ENCODE measurements at places on chromosomes 12 and 14.

GRCh38 chr12:126747530-126748149, 1519.3 kb upstream of the TMEM132C start:
- peak; percentile 47 for DNase-seq

DNA sequence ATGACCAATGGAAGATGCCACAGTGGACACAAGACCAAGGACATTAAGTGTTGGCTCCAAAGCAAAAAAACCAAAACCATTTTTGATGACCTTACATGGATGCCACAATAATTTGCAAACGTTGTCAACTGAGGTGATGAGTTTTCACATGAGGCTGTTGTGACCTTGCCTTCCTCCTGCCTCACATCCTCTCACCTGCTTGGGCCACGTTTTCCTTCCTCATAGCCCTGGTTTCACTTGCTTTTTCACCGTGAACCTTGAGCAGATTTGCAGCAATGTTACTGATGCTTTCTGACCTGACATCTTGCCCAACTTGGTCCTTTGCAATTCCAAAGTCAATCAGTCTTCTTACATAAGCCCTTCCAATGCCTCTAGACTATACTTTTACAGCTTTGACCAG, 3.7 kb downstream of the KRT6B start:
- DNase-seq = no peak

- DNase-seq = no peak
Measured at GRCh38 chr12:55726971-55727370, 1.8 kb downstream of the CD63 start.

- no peak for DNase-seq
Measured at GRCh38 chr12:75058228-75058627, 151.4 kb downstream of the KCNC2 start.

DNA sequence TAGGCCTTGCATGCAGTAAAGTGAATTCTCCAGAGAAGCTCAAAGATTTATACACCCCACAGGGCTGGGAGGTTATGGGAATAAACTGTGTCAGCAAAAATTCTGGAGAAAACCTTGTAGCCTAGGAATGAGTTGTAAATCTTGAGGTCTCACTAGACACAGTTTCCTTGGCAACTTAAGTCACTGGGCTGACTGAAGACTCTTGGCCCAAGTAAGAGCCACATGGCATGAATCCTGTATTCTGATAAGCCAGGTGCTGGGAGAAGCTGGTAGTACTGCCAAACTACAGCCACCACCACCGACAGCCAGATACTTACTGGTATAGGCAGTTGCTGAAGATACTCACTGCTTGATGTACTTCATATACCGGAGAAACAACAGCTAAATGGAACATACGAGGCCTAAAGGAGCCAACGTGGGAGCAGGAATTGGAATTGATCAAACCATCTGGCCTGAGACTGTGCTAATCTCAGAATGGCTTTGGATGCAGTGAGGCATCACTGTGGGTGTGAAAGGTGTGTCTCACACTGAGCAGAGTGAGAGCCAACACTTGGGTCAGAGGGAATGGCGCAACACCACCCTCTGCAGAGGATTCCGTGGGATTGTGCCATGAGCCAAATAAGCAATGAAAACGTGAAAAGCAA, 102.8 kb upstream of the TMCC3 start:
- DNase-seq = no peak

DNA sequence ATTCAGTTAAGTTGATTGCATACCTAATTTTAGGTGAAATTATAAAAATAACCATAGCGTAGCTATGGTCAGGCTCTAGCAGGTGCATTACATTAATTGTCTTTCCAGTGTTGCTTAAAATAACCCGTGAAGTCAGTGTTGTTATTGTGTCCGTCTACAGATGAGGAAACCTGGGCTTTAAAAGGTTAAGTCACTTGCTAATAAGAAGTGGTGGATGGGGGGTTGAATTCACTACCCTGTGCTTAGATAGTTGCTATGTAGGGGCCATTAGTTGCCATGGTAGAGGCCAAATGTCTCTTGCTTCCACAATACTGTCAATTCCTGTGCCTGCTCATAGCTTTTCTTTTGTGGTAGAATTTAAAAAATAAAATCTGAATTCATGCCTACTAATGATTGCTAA, 174.8 kb downstream of the PELI2 start:
- DNase-seq = no peak

GRCh38 chr14:95480887-95481226, 35.6 kb downstream of the SYNE3 start:
- DNase-seq = no peak

DNA sequence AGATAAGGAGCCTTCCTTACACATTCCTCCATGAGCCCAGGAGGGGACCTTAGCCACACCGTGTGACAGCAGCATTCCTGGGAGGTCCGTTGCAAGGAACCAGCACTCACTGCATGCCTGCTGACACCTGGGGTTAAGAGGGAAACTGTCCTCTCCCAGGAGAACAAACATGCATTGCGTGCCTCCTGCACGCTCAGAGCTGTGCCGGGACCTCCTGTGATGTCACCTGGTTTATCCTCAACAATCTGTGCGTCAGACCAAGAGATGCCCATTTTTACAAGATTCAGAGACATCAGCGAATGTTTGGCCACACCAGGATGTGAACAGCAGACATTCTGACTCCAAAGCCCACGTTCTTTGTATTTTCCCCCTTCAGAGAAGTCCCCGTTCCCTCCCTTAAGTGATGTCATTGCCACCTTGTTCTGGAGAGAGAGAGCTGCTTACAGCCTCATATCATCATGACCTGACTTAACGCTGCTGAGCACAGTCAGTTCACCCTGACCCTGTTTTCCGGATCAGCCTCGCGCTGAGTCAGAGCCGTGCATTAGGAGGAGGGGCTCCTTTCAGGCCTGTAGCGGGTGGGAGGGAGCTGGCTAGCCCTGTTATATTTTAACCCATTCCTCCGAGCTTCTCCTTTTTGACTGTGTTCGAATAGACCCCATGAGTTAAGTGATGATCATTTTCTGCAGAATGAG, 36.2 kb downstream of the TMEM120B start:
- DNase-seq = no peak

DNA sequence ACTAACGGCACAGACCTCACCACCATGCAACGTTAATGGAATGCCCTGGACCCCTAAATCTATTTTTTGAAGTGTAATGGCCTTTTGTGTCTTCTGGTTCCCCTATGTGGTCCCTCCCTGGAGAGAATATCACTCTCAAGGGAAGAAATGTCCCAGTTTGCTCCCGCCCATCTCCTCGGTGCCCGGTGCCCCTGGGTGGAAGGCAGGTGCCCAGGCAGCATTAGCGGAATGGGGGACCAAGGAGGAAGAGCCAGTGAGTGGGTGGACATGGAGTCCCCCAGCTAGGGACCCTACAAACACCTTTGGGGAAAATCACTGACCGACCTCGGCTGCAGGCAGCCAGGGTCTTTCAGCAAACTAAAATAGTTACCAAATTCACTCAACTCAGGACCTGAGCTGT, 212.1 kb upstream of the RTL1 start:
- no peak for DNase-seq

DNA sequence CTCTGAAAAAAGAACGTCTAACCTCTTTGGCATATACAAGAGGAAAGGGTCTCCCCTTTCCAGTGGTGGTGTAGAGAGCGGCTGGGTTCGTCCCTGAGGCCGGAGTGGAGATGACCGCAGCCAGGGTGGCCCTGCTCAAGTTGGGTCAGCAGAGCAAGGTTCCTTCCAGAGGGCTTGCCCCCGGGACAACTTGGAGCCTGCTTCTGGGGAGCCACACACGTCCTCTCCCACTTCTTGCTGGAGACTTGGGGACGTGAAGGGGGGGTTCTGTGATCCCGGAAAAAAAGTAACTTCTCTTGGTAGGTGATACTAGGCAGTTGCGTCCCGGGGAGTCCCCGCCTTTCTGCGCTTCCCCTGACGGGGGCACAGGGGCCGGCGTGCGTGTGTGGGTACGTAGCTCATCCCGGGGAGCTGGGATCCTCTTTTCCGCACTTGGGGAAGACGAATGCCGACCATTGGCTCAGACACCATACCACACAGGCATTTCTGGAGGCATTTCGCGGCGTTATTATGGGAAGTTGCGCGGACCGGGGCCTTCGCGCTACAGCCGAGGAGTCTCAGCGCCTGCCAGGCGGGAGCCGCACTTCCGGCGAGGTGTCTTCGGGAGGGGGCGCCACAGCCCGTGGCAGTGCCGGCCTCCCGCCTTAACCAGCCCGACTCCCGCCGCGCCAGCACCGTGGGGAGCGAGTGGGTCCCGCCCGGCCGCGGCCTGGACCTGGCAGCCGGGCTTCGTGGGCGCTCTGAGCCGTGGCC, 14.8 kb upstream of the PAX9 start:
- DNase-seq = no peak

DNA sequence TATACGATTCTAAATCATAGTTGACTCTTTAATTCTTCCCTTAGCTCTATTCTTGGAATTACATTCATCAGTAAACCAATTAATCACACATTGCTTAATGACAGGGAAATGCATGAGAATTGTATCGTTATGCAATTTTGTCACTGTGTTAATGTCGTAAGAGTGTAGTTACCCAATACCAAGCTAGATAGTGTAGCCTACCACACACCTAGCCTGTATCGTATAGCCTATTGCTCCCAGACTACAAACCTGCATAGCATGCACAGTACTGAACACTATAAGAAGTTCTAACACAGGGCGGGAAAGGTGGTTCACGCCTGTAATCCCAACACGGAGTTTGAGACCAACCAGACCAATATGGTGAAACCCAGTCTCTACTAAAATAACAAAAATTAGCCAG, 24.7 kb downstream of the HNRNPC start:
- no peak for DNase-seq

GRCh38 chr12:121278169-121279070, 18.1 kb downstream of the CAMKK2 start:
- DNase-seq = no peak

GRCh38 chr12:32051511-32052211, 55.0 kb upstream of the BICD1 start:
- DNase-seq = no peak

DNA sequence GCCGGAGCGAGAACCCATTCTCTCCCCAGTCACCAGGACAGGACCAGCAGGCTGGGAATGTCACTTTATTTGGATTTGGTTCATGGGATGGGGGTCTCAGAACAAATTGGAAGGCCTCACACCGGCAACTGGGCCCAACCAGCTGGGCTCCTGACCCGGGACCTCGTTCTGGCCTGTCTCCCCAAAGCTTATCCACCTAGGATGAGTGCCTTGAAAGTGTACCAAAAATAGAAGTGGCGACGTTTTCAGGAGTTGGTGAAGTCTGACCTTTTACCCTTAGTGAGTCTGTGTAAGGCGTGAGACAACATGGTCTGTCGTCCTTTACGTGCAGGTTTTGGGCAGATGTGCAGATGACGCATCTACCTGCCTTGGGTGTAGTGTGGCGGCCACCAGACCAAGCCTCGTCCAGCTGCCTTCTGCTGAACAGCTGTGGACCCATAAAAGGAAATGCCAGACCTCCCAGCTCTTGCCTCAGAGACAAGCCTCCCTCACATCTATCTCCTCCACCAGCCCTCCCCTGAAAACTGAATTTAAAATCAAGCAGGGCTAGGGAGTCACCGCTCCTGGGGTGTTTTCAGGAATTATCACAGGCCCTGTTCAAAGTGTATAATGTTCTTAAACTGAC, 36.6 kb upstream of the CLMN start:
- no peak for DNase-seq

DNA sequence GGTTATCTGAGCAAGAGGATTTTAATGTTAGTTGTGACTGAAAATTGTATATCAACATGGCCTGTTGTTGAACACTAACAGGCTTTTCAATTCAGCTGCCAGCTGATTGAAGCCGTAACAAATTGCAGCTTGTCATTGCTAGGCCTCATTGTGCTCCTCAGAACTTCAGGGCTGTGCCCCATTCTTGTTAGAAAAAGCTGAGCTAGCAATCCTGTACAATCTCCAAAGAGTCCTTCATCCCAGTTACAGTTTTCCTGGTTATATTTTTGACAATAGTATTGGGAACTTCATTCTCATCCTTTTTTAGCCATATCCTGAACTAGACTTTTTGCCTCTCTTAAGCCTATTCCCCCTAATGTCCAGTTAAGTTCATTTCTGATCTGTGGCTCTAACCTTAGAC, 564.1 kb upstream of the ATXN7L3B start:
- DNase-seq = no peak

DNA sequence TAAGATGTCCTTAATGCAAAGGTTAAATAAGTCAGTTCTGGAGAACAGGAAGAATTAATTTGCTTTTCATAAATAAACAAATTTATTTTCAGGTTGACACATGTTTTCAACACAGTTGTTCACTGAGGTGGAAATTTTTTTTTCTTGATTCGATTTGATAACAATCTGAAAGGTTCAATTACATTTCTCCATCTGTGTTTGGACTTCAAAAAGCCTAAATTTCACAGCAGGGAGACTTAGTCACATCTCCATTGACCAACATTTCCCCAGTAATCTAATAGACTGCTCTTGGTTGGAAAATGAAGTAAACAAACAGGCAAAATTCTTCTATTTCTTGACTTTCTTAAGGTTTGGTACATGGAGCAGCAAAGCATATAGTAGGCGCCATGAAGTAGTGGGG, 134.9 kb upstream of the CPNE8 start:
- DNase-seq = no peak

DNA sequence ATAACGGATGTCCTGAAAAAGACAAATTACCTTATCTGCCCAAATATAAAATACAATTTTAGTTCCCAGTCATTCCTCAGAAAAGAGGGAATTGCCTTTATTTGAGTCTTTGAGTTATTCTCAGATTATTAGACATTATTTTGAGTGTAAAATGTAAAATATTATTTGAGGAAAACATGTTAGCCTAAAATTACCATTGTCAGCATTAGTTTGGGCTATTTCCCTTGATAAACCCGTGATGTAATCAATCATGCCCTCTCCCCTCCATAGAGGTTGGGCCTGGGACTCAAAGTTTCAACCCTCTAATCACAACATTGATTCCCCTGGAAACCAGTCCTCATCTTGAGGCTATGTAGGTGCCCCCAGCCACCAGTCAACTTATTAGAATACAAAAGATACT, 213.4 kb downstream of the NUBPL start:
- DNase-seq = no peak

- no peak for DNase-seq
Measured at GRCh38 chr14:75231320-75231719, 47.3 kb upstream of the FOS start.

GRCh38 chr14:69803753-69804152, 6.7 kb upstream of the SLC10A1 start:
- no peak for DNase-seq

- no peak for DNase-seq
Measured at GRCh38 chr12:120761519-120761934, 35.9 kb downstream of the ACADS start.

Data from stimulated activated CD8-positive, alpha-beta memory T cell treated with anti-CD3 and anti-CD28 coated beads, Interleukin-15, amount 100 ng/mL, for 24 hours (primary cell).